CD4-positive, alpha-beta T cell treated with Interleukin-4 for 4 hours (primary cell): ENCODE measurements at places on chromosomes 1 and 21.

GRCh38 chr1:79859212-79859948 is 852.9 kb upstream of the ADGRL4 start:
- DNase-seq: no peak

DNA sequence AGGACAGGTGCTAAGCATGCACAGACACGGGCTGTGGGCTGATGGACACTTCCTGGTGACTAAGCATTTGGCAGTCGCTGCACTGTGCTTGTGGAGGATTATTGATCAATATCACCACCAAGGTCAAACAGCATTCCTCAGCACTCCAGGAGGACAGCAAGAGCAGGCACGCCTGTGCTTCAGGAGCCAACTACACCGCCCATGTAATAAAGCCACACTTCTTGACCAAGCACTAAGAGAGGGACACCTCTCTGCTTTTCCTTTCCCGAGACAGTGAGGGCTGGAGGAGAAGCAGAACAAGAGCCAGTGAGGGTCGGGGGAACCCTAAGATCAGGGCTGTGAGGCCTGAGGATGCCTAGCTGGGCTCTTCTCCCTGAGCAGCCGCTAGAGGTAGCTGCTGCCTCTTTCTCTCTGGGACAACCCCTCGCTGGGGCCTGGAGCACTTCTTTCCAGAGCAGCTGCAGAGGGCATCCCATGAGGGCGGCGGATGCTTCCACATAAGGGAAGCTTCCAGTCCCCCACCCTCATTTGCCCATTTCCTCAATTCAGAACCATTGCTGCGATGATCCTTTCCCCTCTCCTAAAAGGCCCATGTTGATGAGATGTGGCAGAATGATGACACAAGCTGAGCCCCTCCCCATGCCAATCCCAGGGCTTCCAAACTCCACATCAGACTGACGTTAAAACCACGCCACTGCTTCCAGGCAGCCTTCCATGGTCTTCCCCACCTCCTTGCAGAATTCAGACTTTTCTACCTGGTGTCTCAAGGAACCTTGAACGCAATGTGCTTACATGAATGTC is 19.1 kb downstream of the RAB7B start:
- no peak for DNase-seq

GRCh38 chr1:36982709-36983108 is 51.6 kb downstream of the GRIK3 start:
- no peak for DNase-seq

- DNase-seq: no peak
These were observed 125.2 kb downstream of the ZNF648 start for GRCh38 chr1:181936269-181936668.

DNA sequence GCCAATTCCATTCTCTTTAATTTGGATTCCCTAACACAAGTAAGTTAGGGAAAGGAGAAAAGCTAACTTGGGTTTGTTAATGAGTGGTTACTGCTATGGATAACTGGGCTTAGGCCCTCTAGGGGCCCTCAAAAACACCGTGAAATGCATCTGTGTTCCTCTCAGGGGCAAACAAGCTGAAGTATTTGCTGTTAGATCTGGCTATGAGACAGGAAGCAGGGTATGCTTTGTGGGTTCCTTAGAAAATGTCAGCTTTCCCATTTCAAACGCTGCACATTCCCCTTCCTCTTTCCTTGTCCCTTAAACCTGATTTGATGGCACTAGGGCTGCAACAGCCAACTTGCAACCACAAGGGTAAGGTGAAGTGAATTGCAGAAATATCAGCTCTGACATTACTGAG is 5.7 kb upstream of the CAP1 start:
- DNase-seq: no peak

DNA sequence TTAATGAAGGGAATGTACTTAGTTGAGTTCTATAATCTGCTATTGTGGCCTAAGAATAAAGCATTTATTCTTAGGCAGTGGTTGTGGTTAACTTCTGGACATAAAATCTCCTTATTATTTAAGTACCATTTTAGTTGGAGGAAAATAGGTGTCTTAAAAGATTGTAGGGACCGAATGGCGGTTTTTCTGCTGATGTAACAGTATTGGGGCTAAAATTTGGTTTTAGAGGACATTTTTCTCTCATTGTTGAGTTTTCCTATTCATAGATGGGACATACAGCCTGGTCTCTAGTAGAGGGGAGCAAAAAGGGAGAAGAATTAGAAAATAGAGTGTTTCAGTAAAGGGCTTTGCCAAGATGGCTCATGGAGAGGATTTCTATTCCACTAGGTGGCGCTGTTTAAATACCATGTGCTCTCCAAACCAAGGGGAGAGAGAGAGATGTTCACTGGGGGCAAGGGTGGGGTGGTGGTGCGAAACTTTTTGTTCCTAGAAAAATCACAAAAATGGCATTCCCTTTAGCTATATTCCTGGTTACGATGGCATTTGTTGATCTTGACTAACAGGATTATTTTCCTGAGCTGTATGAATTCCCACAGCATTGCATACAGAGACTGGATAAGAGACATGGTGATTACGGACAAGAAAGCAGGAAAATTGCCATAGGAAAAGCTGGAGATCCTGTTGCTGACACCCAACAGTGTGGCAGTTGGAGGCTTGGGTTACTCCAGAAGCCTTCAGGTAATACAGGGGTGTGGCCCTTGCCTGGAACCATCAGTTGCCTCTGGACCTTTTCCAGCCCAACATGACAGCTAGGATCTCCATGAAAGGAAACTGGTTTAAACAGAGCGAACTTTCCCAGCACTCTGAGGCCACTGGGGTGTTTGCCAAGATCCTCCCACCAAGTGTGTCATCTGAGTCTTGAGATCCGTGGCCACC is 18.2 kb upstream of the FCGR2A start:
- peak; percentile 71 for DNase-seq

GRCh38 chr1:9449110-9449627 is 90.1 kb upstream of the SLC25A33 start:
- DNase-seq: no peak

- DNase-seq: no peak
These were observed 2.2 kb upstream of the KANK4 start for GRCh38 chr1:62321446-62321845.

DNA sequence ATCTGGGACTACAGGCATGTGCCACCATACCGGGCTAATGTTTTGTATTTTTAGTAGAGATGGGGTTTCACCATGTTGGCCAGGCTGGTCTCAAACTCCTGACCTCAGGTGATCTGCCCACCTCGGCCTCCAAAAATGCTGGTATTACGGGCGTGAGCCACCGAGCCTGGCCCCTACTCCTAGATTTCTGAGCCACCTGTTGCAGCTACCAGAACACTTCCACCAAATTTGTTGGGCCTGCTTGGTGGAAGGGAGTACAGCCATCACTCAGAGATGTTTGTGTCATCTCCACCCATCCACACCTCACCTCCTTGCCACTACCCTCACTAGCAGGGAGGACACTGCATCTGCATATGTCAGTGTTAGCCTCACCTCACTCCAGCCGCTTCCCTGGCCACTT is 5.5 kb downstream of the RIMKLA start:
- DNase-seq: no peak

DNA sequence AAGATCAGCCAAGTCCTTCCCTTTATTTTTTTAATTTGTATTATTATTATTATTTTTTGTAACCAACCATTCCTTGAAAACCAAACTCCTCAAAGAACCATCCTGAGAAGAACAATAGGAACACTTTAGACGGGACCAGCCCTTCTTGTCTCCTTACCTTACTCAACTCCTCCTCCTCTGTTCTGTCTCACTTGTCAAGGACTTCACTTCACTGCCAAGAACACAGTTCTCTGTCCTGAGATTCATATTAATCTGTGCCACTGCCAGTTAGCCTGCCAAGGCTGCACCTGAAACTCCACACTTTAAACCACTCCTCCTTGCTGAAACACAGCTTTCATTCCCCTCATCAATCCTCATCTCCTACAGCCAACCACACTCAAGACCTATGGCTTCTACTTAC is 73.8 kb upstream of the ATP1A1 start:
- no peak for DNase-seq

GRCh38 chr21:45554477-45555175 is 12.4 kb upstream of the SLC19A1 start:
- DNase-seq: peak; percentile 80

DNA sequence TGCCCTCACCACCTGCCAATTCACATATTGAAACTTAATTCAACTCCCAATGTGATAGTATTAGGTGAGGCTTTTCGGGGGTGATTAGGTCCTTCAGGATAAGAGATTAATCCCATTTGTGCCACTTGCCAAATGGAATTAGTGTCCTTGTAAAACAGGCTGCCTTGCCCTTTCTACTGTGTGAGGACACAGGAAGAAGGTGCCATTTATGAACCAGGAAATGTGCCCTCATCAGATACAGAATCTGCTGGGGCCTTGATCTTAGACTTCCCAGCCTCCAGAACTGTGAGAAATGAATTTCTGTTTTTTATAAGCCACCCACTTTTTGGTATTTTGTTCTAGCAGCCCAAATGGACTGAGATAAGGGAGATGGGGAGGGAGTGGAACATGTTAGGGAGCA is 39.1 kb upstream of the AGL start:
- no peak for DNase-seq

DNA sequence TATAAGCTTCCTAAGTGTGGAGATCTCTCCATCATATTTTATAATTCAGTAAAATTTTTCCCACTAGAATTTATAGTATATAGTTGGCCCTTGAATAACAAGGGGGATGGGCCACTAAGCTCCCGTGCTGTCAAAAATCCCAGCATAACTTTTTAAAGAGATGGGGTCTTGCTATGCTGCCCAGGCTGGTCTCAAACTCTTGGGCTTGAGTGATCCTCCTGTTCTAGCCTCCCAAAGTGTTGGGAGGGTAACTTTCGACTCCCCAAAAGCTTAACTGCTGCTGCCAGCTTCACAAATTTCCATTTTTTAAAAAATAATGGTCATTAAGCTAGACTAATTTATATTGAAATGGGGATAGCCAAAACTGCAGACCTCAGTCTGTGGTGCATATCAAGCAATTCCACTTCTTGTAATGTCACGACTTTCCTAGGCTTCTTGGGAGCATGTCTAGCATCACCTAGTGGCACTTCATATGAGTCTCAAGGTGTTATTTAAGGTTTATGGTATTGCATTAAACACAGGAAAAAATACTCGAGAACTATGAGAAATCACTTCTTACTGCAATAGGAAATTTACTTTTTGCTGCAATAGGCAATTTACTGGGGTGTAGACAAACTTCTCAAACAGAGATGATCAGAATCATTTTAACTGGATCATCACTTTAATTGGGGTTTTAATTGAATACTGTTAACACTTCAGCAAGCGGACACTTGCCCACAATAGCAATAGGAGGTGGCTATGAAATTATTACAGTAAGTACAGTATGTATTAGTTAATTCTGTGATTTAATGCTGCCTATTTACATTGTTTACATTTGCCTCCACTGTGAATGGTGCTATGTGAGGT is 19.3 kb upstream of the ACTA1 start:
- no peak for DNase-seq

DNA sequence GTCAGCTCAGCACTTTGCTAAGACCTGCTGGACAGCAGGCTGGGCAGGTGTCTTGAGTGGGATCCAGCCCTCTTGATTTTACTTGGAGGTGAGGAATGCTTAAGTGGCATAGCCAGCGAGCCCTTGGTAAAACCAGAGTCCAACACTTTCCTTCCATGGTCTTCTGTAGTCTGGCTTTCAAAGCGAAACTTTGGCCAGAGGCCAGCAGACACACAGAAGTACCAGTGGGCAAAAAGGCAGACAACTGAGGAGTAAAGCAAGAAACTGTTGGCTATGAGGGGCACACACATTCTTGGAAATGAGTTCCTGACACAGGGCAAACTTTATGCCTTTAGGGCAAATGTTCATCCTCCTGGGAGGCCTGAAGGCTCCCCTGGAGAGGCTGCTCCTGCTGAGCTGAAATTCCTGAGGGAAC is 281.0 kb upstream of the POU3F1 start:
- no peak for DNase-seq

- no peak for DNase-seq
These were observed 126.0 kb upstream of the HMCN1 start for GRCh38 chr1:185608177-185608576.

DNA sequence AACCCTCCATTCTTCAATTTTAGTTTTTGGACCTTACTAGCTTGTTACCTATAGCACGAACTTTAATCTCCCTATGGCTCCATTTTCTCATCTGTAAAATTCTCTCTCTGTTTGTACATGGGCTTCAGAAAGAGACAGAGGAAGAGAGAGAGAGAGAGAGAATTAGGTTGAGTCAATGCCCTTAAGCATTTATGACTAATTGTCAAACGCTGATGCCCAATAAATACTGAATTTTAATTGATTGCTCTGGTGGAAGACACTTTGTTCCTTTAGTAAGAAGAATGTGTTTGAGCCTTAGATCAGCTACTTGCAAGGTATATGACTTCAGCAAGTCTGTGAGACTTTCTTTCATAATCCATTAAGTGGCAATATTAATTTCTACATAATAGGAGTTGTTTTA is 743.1 kb upstream of the ADGRL4 start:
- no peak for DNase-seq

GRCh38 chr1:62834400-62834961 is 50.5 kb downstream of the ATG4C start:
- DNase-seq: no peak

GRCh38 chr1:145960468-145961108 is 2.8 kb upstream of the LIX1L start:
- peak; percentile 45 for DNase-seq

GRCh38 chr1:34794001-34794789 is 1.4 kb downstream of the GJA4 start:
- DNase-seq: no peak

- no peak for DNase-seq
These were observed 251.9 kb downstream of the SDCCAG8 start for GRCh38 chr1:243507672-243508302.

DNA sequence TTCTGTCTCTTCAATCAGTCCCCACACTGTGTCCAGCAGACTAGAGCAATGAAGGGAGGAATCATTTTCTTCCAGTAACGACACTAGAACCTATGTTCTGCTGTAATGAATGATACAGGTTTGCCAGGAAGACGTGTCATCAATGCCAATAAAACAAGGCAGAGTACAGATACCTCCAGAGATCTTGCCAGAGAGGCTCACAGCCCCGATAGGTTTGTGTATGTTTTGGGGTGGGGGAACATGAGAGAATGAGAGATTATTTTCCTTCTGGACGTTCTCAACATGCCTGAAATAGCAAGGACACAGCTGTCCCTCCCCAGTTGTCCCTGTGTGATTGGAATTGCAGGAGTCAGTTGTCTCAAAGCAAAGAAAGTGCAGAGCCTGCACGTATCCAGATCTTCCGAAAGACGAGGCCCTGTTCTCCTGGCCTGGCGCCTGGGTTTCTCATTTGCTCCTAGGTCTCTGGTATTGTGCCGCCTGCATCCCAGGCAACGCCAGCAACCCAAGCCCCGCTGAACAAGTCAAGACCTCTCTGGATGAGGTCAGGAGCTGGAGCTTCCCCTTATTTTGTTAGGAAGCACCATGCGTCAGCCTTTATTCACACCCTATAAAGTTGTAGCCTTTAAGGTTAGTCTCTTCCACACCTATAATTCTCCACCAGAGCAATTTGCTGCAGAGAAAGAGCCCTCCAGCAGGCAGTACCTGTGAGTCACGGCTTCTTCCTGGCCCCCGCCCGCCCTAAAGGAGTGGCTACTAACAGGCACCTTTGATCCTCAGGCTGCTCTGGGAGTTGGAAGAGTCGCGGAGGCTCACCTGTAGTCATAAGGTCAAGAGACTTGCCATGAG is 130.5 kb downstream of the TOMM20 start:
- DNase-seq: no peak

- no peak for DNase-seq
These were observed 776.5 kb downstream of the KCNT2 start for GRCh38 chr1:195831789-195832188.
